Right ventricle myocardium superior (tissue), 1 donor: ENCODE measurements at places on chromosomes 11 and 22. TPM values are rescaled to one million over a fixed set of nuclear protein-coding genes. Genes with fewer than 3 reads are reported as not detected.

- peak; percentile 75 for DNase-seq
These were observed 12.0 kb downstream of the BRSK2 start for GRCh38 chr11:1401656-1402221.

DNA sequence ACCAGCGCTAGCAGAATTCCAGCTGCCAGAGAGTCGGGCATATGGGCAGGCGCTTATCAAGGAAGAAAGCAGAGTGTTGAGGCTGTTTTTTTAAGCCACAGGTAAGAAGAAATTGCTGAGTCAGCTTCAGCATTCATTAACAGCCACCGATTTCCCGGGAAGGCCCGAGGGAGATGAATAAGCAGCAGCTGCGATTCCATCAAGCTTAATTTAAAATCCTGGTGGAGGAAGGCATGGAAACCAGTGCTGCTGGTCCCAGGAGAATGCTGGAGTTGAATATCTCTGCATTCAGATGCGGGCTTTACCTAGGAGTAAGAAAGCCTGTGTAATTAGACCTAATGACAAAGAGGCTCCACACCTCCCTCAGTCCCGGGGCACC lies 168.8 kb downstream of the BRD1 start:
- DNase-seq: no peak

- no peak for DNase-seq
These were observed 17.1 kb downstream of the OVOL1 start for GRCh38 chr11:65803797-65804492.

DNA sequence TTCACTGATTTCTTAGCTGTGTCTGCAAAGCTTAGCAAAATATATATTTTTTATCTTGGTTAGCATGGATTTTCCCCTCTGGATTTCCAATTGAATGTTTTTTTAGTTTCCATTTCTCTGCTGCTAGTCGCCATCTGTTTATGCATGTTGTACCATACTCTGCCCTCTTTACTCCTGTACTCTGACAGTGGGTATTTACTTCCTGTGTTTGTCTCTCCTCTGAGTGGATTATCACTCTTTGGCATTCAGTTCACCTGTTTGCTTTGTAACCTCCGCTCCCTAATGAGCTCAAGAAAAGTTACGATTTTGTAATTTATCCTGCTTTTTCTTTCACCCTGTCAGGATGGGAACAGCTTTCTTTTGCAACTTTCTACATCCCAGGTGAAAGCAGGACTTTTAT lies 59.1 kb downstream of the PDHX start:
- no peak for DNase-seq

DNA sequence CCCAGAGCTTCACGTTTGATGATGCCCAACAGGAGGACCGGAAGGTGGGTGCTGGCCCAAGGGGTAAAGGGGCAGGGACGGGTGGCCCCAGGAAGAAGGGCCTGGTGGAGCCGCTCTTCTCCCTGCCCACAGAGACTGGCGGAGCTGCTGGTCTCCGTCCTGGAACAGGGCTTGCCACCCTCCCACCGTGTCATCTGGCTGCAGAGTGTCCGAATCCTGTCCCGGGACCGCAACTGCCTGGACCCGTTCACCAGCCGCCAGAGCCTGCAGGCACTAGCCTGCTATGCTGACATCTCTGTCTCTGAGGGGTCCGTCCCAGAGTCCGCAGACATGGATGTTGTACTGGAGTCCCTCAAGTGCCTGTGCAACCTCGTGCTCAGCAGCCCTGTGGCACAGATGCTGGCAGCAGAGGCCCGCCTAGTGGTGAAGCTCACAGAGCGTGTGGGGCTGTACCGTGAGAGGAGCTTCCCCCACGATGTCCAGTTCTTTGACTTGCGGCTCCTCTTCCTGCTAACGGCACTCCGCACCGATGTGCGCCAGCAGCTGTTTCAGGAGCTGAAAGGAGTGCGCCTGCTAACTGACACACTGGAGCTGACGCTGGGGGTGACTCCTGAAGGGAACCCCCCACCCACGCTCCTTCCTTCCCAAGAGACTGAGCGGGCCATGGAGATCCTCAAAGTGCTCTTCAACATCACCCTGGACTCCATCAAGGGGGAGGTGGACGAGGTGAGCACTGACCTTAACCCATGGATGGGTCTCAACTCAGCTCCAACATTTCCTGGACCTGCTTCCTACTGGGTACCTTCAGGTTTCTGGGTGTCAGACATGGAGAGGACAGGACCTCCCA lies 2.0 kb downstream of the RIC8A start:
- DNase-seq: peak; percentile 43

DNA sequence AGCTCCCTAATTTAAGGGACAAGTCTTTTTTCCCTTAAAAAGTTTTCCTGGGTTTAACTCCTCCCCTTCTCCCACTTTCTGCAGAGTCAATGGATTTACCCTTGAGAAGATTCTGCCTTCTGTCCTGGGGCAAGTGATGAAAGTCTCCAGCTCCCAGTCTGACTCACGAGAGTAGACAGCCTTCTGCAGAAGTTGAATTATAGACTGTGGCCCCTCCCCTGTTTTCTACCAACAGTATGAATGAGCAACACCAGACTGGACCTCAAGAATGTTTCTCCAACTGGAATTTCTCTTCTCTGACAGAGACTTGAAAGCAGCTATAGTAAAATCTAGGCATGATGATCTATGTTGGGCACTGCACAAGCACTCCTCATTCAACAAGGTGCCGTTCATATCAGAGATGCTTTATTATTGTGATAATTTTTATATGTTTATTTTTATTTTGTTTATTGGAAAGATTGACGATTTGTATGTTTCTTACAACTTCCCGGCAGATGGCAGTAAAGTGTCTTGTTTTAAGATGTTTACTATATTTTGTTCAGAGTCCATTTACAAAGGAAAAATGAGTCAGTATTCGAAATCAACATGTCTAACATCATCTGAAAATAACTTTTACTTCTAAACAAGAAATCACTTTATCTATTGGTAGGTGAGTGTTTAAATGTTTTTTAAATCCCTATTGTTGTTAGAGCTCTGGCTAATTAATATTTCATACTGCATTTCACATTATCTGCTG lies 56.6 kb downstream of the LMO2 start:
- no peak for DNase-seq

DNA sequence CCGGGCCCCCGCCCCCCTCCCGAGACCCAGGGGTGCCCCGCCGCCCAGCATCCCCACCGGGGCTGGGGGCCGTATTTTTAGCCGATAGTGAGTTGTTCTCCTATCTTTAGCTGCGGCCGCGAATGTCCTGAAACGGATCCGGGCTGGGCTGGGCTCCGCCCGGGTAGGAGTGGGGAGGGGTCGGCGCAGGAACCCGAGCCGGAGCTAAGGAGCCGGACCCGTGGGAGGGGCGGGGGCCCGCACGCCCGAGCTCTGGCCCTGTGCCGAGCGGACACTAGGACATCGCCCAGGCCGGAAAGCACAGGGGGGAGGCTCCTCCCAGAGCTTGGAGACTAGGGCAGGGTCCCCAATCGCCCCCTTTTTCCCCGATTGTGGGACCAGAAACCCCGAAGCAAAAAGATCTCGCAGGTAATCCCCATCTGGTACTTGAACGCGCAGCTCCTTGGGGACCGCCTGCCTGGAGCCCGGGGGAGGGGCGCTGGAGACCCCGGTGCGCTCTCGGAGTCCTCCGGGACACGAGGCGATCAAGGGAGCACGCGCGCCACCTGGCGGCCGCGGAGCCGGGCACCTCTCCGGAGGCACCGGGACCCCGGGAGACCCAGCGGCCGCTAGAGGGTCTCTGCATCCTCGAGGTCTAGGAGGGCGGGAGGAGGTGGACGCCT lies 669 bp downstream of the CDC42EP2 start:
- DNase-seq: peak; percentile 90

GRCh38 chr11:2902784-2903671 lies 17.5 kb upstream of the CDKN1C start:
- no peak for DNase-seq

GRCh38 chr22:41184679-41185078 lies 20.4 kb upstream of the L3MBTL2 start:
- no peak for DNase-seq

GRCh38 chr11:94457118-94458029 lies 36.3 kb downstream of the MRE11 start:
- DNase-seq: no peak

GRCh38 chr11:119936426-119936825 lies 201.5 kb downstream of the TRIM29 start:
- no peak for DNase-seq

- DNase-seq: no peak
These were observed 645 bp downstream of the RTCB start for GRCh38 chr22:32411402-32411801.

- DNase-seq: no peak
These were observed 3.2 kb downstream of the P2RY6 start for GRCh38 chr11:73275381-73275750.

GRCh38 chr11:75780888-75781287 lies 12.3 kb downstream of the DGAT2 start:
- DNase-seq: peak; percentile 24

DNA sequence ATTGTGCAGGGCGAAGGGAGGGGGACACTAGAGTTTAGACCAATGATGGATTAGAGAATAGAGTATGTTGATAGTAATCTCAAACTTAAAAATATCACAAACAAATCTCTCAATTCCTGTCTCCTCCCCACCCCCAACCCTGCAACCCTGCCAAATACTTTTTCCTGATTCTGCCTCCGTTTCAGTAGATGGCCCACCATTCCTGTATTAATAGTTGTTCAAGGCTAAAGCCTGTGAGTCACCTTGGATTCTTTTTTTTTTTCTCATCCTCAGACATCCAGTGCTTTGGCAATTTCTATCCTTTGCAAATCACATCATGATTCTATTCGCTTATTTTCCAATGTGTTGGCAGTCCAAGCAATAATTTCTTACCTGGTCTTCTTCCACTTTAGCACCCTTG lies 207.9 kb downstream of the DYNC2H1 start:
- no peak for DNase-seq

GRCh38 chr11:6203327-6203726 lies 2.0 kb upstream of the C11orf42 start:
- no peak for DNase-seq

DNA sequence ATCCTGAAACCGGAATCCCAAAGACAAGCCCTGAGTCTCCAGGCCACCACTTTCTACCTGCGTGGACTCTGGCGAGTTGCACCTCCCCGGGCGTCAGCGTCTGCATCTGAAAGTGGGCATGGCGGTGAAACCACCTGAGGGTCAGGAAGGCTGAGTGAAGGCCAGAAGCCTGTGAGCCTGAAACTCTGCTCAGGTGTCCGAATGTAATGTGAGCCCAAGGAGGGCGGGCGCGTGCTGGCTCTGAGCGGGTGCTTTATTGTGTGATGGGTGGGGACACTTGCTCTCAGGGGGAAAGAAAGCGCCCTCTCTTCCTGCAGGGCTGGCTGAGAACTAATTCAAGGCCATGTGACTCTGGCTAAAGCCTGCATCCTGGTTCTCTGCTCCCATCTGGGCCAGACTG lies 135.6 kb downstream of the ST3GAL4 start:
- DNase-seq: no peak

DNA sequence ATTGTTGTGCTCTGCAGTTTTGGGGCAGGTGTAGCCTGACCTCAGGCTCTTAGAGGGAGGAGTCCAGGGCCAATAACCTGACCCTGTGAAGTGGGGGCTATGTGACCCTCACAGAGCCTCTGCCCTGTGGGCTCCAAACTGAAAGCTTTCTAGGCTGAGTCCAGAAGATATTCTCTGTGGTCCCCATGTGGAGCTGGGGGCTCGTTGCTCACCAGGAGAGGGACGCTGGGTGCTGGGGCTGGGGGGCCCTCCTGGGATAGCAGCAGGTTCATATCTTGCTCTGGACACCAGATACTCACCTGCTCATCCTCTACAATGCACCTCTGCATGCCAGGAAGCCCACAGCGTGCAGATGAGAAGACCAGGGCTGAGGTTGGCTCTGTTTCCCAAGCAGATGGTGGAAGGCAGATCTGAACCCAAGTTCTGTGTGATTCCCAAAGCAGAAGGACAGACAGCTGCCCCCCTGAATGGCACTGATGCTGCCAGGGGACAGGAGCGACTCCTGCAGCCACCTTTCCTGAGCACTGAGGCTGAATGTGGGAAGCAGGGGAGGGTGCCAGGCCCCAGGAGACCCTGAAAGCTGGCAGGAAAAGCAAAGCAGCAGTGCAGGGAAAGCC lies 1022.0 kb downstream of the TBC1D22A start:
- DNase-seq: no peak

DNA sequence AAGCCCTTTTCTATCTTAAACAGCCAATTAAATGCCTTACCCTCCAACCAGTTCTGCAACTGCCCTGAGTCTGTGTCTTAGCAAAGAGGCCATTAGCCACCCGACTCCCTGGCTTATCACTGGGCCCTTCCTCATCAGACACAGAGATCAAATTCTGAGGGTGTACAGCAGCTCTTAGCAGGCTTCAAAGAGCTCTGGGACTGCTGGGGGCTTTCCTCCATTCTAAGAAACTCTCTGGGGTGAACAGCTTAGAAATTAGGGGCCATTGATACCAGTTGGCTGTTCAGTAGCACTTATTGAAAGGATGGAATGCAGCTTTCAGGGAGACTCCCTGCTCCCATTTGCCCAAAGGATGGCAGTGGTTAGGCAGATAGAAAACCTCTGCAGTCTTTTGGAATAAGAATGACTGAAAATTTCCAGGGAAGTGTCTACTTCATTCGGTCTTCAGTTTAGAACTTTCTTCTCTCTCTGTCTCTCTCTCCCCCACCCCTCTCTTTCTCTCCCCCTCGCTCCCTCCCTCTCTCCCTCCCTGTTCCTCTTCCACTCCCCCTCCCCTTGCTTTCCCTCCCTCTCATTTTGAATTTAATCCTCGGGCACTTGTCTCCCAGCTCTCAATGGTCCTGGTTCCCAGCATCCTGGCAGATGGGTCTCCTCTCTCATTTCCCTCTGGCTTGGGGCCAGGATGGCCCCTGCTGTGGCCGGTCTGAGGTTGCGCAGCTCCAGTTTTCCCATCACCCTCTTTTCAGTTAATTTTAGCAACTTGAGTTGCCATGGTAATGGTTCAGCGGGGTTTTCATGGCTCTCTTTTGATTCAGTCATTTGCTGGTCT lies 76.4 kb downstream of the COMMD9 start:
- no peak for DNase-seq

- no peak for DNase-seq
These were observed 18.6 kb upstream of the CHORDC1 start for GRCh38 chr11:90241414-90241813.

DNA sequence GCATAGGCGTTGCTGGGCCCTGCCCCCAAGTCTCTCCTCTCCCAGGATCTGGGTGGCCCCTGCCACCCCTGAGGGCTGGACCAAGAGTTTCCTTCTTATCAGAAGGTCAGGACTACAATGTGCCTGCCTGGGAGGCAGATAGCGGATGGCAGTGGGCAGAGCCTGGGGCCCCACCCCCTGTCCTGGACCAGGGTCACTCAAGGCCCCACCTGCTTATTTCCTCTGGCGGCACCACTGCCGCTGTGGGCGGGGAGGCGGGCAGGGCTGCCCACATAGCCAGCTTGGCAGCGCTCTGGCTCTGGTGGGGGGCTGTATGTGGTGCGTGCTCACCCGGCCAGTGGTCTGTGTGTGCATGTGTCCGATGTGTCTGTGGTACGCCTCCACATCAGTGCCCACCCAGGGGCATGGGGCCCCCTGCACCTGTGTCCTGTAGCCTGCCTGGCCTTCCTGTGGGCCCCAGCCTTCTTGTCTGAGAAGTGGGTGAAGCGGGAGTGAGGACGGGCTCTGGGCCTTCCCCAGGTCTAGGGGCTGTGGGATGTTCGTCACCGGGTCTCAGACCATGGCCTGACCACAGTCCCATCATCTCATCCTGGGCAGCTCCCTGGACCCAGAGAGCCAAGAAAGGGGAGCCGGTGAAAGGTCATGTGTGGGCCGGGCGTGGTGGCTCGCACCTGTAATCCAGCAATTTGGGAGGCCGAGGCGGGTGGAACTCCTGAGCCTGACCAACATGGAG lies 3.0 kb downstream of the GAS2L1 start:
- peak; percentile 85 for DNase-seq

SEC14L6 gene
- total RNA-seq: not detected

NAALAD2 gene
- total RNA-seq: 1.2 TPM

VWCE gene
- total RNA-seq: 0.73 TPM

APOL3 gene
- 25.5 TPM for total RNA-seq

FZD4 gene
- total RNA-seq: 26.9 TPM

GGTLC2 gene
- total RNA-seq: not detected

TMEM184B gene
- 42.2 TPM for total RNA-seq
